Activated T-helper 1 cell treated with anti-CD3 and anti-CD28 coated beads, Interleukin-2, amount 50 U/mL, for 16 hours (primary cell): ENCODE measurements at places on chromosomes 5 and 9.

GRCh38 chr5:6328173-6328572 is 50.2 kb downstream of the MED10 start:
- no peak for DNase-seq

GRCh38 chr5:35367526-35367925 is 137.2 kb upstream of the PRLR start:
- DNase-seq, result no peak

- DNase-seq, result no peak
These were observed 640 bp upstream of the DPM2 start for GRCh38 chr9:127938298-127938690.

DNA sequence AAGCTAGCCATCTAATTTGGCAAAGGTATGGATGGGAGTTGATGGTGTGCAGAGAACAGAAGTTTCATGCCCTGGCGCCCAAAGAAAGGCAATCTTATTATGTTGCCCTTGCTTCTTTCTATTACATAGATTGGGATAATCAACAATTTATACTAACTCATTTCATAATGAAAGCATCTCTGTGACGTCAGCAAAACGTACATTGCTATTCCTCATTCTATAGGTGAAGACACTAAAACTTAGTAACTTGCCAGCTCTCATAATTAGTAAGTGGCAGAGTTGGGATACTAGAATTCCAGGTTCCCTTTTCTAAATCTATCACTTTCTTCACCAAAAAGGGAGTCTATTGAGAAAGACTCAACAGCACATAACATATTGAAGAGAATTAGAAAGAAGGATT is 374.8 kb downstream of the NR2F1-AS1 start:
- no peak for DNase-seq
